ENCODE measurements at places on chromosomes 5 and 9. TPM values are rescaled to one million over a fixed set of nuclear protein-coding genes. Genes with fewer than 3 reads are reported as not detected.

The IL9 gene
- not detected for total RNA-seq

The GPBP1 gene
- total RNA-seq = 29.5 TPM

The SLCO4C1 gene
- total RNA-seq = not detected

The IL7R gene
- 7.1 TPM for total RNA-seq

The HMMR gene
- 74.6 TPM for total RNA-seq

The AQP3 gene
- 9.6 TPM for total RNA-seq

The CCNI2 gene
- total RNA-seq = not detected

The ACTBL2 gene
- 0.12 TPM for total RNA-seq

Measured in PC-3 (cell line).